Stimulated activated CD4-positive, alpha-beta T cell treated with anti-CD3 and anti-CD28 coated beads, Interleukin-2, amount 100 ng/mL, for 4 hours (primary cell): ENCODE measurements at places on chromosomes 6 and 20.
A peak's percentile ranks its signal among the peaks of the same experiment; 100 is the strongest.

DNA sequence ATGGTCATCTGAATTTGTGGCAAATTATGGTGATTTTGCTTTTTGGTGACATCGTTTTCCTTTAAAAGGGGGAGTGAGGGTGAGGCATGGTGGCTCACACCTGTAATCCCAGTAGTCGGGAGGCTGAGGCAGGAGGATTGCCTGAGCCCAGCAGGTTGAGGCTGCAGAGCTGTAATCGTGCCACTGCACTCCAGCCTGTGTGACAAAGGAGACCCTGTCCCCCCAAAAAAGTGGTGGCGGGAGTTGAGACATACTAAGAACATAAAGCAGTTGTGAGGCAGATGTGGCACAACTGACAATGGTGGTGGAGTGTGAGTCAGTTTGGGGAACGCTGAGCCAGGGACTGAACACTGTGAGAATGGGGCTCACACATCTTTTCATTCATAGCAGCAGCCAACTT, 45.5 kb downstream of the ADNP start:
- DNase-seq = no peak

DNA sequence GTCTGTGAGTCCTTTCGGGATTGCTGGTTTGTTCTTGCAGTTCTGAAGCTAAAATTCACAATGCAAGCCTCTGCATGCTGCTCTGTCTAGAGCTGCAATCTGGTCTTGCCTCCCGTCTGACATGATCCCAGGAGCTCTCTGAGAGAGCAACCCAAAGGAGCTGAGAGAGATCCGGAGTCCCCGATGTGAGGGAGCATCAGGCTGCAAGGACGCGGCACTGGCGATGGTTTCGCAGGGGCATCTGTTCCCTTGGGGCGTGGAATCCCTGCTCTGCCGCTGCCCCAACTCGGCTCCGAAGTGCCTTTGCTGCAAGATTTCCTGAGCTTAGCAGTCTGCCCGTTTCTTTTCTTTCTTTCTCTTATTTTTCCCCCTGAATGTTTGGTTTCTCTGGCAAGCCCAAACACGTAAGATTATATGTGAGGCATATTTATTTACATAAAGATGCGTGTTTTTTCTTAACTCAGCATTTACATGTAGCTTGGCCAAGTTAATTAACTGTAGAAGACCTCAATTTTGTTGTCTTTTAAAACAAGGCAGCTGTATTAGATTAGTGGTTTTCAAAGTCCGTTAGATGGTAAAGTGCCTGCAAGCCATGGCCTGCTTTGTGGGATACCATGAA, 873.0 kb downstream of the KIF16B start:
- DNase-seq = no peak

GRCh38 chr6:91437315-91437729, 850.5 kb upstream of the MAP3K7 start:
- no peak for DNase-seq

DNA sequence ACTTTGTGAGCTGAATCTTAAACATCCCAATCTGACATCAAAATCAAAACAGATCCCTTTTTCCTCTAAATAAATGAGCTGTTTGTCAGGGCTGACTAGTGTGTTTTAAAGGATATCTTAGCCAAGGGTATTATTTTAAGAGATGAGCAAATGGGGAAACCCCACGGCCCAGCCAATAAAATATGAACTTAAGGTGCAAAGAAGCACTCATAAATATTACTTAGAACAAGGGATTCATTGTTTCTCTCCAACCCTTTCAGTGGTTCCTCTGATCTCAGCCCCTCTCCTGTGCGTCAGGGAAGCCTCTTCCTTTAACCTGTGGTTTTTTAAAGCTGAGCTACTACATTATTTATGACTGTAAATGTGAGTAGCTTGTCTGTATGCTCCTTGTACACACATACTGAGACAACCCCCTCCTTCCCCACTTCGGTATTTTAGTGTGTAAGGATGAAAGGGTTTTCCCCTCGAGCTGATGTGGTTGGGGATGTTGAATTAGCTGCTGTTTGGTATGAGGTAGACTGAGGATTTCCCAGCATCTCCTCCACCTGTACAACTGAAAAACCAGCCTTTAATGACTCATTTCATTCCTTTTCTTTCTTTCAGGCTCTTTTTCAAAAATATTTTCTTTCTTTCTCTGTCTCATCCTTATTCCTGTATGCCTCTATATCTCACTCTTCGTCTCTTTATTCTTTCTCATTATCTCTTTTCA, 6.5 kb downstream of the BMP5 start:
- DNase-seq = no peak

DNA sequence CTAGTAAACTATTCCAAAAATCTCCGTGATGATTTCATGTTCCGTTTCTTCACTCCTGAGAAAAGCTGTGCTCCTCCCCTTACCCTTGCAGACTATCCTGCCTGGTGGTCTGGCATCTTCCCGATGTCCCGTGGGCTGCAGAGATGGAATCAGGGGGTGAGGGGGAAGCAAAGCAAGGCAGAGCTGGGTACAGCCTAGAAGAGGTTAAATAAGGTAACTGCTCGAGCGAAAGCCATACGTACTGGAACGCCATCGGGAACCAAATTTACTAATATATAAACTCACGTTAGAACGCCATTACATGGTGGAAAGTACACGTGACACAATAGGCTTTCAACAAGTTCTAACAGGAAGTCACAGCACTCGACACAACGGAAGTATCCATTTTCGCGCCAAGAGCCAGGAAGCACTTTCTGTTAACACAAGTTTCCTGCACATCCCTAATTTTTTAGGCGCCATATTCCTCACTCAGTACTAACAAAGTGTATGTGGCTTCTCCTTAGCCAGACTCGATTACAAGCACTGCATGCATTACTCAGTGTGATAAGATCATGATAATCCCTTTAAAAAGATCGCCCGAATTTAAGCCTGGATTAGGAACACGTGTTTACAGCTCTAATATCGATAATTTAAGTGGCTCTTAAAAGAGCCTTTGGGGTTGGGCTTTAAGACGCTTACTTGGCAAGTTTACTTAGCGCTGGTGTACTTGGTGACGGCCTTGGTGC, 101.6 kb upstream of the PRSS16 start:
- peak; percentile 53 for DNase-seq

DNA sequence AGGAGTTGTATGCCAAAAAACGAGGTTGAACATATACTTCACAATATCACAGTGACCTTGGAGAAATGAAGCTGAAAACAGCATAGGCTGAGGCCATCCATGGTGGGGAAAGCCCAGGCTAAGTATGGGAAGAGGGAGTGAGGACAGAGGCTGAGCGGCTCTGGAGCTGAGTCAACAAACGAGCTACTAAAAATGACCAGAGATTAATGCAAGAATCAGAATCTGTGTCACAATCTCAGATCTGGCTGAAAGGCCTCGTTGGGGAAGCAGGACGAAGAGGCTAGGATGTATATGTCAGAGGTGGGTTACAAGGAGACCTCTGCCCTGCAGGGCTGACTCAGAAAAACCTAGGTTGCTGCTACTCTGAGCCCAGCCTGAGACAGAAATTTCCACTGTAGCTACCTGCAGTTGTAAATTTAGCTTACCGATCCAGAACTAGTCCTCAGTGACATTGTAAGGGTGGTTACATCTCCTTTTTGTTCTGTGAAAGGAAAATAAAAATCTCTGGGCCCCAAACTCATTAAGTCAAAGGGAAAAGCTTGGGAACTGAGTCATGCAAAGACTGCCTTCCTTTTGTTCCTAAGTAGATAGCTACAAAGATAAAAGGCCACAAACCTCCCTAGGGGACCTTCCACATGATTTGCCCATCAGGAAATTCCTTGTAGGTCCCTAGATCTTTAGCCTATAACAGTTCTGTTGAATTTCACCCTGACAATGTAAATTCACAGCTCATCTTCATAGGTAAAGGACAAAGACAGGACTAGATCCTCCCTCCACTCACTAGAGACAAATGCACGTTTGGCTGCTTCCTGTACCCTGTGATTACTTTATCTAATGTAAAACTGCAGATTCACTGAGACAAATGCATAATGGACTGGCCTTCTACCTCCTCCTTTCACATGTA, 8.5 kb upstream of the TUBB2A start:
- DNase-seq = no peak

DNA sequence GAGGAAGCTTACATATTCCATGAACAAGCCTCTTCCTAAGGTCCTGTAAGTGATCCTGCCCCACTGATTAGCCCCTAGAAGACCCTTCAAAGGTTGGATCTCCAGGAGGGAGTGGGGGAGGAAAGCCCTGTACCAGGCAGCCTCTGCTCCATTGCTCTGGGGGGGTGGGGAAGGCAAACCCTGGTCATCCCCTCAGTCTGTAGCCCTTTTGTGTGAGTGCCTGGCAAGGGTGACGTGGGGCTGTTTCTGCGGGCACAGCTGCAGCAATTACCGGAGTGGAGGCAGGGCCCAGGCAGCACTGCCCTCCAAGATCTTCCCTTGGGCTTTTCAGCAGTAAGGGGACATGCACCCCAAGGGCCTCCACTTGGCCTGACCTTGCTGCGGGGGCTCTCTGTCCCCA, at the start of gene MOG:
Gene MOG (plus strand): TSS at position 295 of the 400 bp plus-strand sequence. CDS start 118 bp downstream, outside the sequence.
- DNase-seq = no peak

- no peak for DNase-seq
These were observed 172.5 kb downstream of the FOXA2 start for GRCh38 chr20:22411627-22412450.

DNA sequence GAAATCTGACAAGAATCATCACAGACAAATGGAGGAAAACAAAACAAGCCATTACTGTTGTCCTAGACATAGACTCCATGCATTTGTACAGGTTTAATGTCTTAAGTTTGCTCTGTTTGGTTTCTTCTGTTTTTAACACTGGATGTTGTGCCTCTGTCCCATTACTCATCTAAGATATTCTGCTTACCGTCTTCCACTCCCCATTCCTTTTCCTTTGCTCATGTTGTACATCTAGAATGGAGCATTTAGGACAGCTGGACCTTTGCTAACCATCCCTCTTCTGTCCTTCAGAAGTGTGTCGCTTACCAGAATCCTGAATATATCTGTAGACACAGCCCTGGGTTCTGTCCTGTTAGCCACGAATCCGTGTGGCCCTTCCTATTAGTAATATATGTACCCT, 35.2 kb downstream of the RAB22A start:
- DNase-seq = no peak

DNA sequence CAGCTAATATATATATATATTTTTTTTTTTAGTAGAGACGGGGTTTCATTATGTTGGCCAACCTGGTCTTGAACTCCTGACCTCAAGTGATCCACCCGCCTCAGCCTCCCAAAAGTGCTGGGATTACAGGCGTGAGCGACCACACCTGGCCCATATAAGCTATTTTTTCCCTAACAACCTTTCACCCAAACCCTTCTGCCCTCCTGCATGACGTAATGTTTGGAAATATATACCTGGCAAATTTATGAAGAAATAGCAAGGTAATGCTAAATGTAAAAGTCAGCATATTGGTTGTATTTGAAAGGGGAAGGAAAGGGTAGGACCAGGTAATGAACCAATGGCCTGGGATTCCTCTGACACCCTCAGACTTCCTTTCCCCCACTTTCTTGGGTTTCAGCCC, 325.5 kb upstream of the ARID1B start:
- no peak for DNase-seq

GRCh38 chr6:80133020-80133419, 26.5 kb downstream of the BCKDHB start:
- peak; percentile 1 for DNase-seq

DNA sequence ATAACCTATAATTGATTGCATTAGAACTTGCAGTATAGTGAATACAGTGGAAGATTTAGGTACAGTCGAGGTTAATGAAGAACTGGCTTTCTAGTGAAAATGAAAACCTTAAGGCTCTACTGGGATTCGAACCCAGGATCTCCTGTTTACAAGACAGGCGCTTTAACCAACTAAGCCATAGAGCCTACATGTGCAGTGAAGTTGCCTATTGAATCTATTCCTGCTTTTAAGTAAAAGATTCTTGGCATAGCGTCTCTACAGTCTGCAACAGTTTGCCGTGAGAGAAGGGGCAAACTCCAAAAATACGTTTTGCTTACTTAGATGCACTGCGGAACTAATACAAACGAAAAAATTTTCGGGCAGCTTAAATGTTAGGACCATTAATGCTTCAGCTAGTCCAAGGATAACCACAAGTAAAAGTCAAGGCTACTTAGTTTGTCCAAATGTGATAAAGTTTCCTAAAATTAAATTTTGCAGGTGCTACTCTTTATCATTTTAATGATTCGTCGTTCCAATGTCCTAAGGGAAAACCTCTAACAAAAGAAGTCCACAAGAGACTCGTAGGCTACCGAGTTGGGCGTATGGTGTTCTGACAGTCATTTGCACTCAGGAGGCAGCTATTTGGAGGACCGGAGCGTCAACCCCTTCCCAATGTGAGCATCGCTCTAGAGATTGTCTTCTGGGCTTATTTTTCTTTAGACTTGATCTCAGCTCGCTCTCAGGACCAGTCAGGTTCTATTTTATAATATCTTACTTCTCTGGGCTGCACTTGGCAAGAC, 31.3 kb upstream of the ZSCAN23 start:
- no peak for DNase-seq

DNA sequence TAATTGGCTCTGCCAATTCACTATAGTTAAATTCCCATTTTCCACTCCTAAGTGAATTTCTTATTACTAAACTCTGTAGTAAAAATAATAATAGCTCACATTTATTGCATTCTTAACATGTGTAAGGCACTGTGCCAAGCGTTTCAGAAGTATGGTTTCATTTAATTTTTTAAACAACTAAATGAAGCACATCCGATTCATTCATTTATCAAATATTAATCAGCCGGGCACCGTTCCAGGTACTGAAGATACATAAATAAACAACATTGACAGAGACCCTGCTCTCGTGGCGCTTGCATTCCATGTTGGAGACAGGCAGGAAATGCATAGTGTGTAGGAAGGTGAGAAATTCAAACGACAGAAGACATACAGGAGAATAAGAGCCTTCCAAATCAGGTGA, 423.2 kb upstream of the JARID2 start:
- no peak for DNase-seq

- DNase-seq = no peak
These were observed 125.5 kb downstream of the THEMIS start for GRCh38 chr6:127775371-127775770.

DNA sequence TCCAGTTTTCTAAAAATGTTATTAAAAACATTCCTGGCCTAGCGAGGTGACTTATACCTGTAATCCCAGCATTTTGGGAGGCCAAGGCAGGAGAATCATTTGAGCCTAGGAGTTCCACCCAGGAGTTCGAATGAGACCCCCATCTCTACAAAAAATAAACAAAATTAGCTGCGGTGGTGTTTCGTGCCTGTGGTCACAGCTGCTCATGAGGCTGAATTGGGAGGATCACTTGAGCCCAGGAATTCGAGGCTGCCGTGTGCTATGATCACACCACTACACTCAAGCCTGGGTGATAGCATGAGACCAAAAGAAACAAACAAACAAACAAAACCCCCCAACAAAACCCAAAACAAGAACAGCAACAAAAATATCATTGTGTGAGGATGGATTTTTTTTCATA, 19.8 kb upstream of the POLR1H start:
- DNase-seq = no peak
